ENCODE measurements at places on chromosomes 16 and 17. TPM values are rescaled to one million over a fixed set of nuclear protein-coding genes. Genes with fewer than 3 reads are reported as not detected.

- H3K4me3 ChIP-seq: no peak overlapping the region
- no peaks in the 10 kb centered on the region for H3K36me3 ChIP-seq
- H3K27ac ChIP-seq: no peak overlapping the region
- DNase-seq: no peak
Measured at GRCh38 chr17:34865716-34866115, 95.5 kb downstream of the CCT6B start.

DNA sequence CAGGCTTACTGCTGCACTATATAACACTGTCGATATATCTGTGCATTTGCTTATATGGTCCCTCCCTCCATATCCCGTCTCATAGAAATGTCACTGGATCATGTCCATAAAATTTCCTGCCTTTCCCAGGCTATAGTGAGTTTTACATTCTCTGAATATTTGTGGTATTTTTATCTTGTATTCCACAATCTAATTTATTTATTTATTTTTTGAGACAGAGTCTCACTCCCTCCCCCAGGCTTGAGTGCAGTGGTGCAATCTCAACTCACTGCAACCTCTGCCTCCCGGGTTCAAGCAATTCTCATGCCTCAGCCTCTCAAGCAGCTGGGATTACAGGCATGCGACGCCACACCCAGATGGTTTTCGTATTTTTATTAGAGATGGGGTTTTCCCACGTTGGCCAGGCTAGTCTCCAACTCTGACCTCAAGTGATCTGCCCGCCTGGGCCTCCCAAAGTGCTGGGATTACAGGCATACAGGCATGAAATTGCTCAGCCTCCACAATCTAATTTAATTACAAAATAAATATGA lies 12.9 kb downstream of the TRIM37 start:
- H3K4me3 ChIP-seq: no peak overlapping the region
- H3K36me3 ChIP-seq: no peaks in the 10 kb centered on the region
- no peak for DNase-seq
- H3K27ac ChIP-seq: no peak overlapping the region
- no peaks in the 10 kb centered on the region for H3K27me3 ChIP-seq

GRCh38 chr16:68202091-68202519 lies 33.8 kb downstream of the ESRP2 start:
- H3K4me1 ChIP-seq: peaks cover 5% of the 10 kb centered on the region
- no peak overlapping the region for H3K4me3 ChIP-seq

- no peaks in the 10 kb centered on the region for H3K4me1 ChIP-seq
- no peak overlapping the region for H3K27ac ChIP-seq
- no peaks in the 10 kb centered on the region for H3K36me3 ChIP-seq
Measured at GRCh38 chr17:77677211-77677610, 281.3 kb upstream of the TNRC6C start.

GRCh38 chr17:37650419-37651003 lies 7.3 kb upstream of the DDX52 start:
- no peak overlapping the region for H3K4me3 ChIP-seq
- DNase-seq: no peak
- no peaks in the 10 kb centered on the region for H3K27me3 ChIP-seq
- H3K27ac ChIP-seq: no peak overlapping the region
- H3K4me1 ChIP-seq: no peaks in the 10 kb centered on the region
- no peaks in the 10 kb centered on the region for H3K36me3 ChIP-seq

The CMTR2 gene
- 17.1 TPM for total RNA-seq

The CDH13 gene
- total RNA-seq: 4.1 TPM
